ENCODE measurements at places on chromosomes 16 and 17.
A peak's percentile ranks its signal among the peaks of the same experiment; 100 is the strongest.

DNA sequence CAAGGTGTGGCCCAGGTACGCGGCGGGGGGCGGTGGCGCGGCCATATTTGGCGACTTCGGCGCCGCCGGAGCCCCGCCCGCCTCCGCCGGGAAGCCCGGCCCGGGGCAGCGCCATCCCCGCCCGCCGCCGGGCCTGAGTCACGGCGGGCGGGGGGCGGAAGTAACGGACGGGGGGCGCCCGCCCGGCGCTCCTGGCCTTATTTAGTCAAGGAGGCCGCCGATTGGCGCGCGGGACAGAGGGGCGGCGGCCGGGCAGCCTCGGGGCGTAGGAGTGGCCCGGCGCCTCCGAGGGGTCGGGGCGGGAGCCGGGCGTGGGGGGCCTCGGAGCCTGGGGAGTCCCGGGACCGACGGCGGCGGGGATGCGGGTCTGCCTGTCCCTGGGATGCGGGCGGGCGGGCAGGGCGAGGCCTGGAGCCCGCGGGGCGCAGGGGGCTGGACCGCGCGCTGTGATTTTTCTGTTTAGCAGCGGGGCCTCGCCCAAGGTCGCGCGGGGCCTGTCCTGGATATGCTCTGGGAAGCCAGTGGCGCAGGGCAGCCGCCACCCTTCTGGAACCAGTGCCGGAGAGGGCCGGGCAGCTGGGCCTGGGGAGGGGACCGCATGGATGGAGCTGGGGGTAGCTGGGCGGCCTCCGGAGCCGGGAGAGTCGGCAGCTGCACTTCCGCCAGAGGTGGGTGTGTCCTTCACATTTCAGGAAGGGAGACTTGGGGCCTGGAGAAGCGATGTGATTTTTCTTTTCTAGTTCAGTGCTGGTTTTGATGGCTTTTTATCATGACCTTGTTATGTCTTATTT, 2.3 kb upstream of the ACTG1 start:
- no peak for DNase-seq

GRCh38 chr16:85416228-85417109, 196.7 kb upstream of the GSE1 start:
- DNase-seq, result no peak

- DNase-seq, result no peak
Observed at GRCh38 chr16:19760356-19761060, 42.4 kb downstream of the IQCK start.

GRCh38 chr16:13939821-13940220, 19.9 kb downstream of the ERCC4 start:
- DNase-seq, result no peak

GRCh38 chr17:38341035-38341721, 2.6 kb downstream of the GPR179 start:
- DNase-seq, result no peak

GRCh38 chr16:28876019-28876659, 2.1 kb upstream of the ATP2A1 start:
- DNase-seq, result no peak

DNA sequence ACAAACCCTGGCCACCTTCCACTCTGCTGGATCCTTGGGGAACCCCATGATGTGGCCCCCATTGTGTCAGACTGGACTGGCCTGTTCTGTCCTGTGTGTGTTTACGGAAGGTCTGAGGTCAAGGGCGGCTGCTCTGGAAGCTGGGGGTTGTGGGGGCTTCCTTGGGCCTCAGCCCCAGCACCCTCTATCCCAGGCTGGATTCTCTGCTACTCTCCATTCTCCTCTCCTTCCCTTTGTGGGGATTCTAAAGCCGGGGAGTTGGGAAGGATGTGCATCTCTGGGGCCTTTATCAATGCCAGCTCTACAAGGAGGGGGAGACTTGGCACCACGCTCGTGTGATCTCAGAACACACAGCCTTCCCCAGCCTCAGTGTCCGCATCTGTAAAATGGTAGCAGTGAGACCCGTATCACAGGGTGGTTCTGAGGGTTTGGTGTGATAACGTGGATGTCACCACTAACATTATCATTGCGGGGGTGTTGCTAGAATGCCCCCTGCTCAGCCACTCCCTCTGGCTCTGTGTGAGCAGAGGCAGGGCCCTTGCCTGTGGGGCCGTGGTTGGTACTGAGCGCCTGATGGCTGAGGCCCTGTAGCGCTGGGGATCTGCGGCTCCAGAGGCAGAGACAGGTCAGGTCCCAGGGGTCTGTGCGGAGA, 18.1 kb downstream of the ADGRG1 start:
- DNase-seq, result no peak

GRCh38 chr17:17182598-17183136, 23.5 kb downstream of the PLD6 start:
- DNase-seq, result no peak

GRCh38 chr16:71467810-71468209, 5.8 kb upstream of the ZNF23 start:
- DNase-seq, result no peak

GRCh38 chr17:8928347-8928746, 37.2 kb downstream of the PIK3R5 start:
- DNase-seq, result no peak

- no peak for DNase-seq
Observed at GRCh38 chr16:11210260-11210659, 45.7 kb downstream of the SOCS1 start.

- no peak for DNase-seq
Observed at GRCh38 chr16:29738514-29738913, 7.3 kb downstream of the C16orf54 start.

- DNase-seq, result no peak
Observed at GRCh38 chr17:46212634-46213435, 19.6 kb upstream of the KANSL1 start.

GRCh38 chr16:54318941-54319340, 32.4 kb upstream of the IRX3 start:
- DNase-seq, result no peak

- no peak for DNase-seq
Observed at GRCh38 chr16:67804853-67805542, 1.4 kb downstream of the RANBP10 start.

GRCh38 chr17:81841866-81842265, 7.0 kb upstream of the PPP1R27 start:
- DNase-seq, result no peak

GRCh38 chr16:79845734-79846135, 245.2 kb upstream of the MAF start:
- DNase-seq, result no peak

- DNase-seq, result no peak
Observed at GRCh38 chr17:41522301-41523224, 3.9 kb upstream of the KRT15 start.

DNA sequence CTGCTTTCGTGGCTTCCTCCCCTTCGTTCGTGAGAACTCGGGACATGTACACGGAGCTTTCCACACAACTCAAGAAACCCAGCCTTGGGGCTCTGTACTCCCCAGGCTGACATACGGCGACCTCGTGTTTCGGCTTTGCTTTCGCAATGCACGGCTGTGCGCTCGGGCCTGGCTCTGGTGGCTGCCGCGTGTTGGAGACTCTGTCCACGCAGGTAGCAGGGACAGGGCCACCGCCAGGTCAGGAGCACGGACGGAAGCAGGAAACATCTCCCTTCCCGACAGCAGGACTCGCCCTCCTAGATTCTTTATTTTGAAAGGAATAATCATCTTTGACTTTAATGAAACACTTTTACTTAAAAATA, 17.3 kb downstream of the UTS2R start:
- no peak for DNase-seq

DNA sequence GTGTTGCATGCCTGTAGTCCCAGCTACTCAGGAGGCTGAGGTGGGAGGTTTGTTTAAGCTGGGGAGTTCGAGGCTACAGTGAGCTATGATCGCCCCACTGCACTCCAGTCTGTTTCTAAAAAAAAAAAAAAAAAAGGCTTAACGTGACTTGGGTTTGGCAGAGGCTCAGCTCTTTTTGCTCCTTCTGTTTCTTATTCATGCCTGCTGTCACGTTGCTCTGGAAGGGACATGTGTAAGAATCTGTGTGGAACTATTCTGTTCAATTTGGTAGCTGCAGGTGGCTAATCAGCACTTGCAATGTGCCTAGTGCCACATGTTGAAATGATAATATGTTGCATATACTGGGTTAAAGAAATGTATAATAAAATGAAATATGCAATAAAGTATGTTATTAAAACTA, 20.9 kb upstream of the SYT17 start:
- DNase-seq, result no peak

GRCh38 chr16:55760310-55761001, 72.4 kb downstream of the CES1 start:
- no peak for DNase-seq

- no peak for DNase-seq
Observed at GRCh38 chr16:30858829-30859423, 35.0 kb downstream of the BCL7C start.

DNA sequence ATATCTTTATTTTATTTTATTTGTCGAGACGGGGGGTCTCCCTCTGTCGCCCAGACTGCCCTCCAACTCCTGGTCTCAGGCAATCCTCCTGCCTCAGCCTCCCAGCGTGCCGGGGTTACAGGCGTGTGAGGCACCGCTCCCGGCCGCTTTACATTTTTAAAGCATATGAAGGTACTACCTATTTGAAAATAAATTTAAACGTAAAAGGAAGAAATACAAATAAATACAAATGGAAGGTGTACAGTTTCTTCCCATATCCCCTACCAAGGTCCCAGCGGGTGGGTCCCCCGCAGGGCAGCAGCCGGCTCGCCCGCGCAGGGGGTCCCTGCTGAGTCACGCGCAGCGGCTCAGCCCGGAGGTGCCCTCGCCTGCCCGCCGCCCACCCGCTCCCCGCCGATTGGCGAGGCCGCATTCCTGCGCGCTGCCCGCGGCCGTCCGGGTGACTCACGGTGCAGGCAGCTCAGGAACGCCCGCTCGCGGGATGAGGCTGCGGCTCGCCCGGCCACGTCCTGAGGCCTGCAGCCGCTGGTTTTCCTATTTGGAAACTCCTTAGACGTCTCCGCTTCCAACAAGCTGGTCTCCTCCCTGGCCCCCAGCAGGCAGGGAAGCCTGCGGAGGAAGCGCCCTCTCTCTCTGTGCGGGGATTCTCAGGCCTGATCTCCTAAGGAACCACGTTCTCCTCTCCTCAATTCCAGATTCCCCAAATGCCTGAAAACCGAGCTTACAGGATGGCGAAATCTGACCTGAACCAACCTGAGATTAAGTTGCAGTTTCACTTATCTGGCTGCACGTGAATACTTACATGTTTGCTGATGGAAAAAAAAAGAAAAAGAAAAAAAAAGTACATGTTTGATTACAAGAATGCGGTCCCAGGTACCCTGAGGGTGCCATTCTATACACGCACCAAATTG, 54.8 kb upstream of the MAP3K14 start:
- peak; percentile 95 for DNase-seq

GRCh38 chr17:73465953-73466230, 154.1 kb upstream of the CDC42EP4 start:
- no peak for DNase-seq

DNA sequence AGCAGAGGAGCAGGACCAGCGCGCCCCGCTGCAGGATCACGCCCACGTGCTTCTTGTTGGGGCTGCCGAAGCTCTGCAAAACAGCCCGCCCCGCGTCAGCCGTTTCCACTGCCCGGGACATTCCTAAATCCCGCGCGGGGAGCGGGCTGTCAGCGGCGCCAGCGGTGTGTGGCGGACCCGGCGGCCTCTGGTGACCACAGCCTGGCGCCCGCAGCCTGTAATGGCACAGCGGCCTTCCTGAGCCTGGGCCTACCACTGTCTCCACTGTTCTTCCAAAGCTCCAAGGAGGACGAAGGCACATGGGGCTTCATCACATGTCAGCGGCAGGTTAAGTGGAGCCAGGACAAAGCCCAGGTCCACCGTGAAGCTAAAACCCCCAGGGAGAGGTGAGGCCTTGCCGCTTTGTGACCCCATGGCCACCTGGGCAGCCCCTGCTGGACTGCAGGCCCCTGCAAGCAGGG, 2.5 kb downstream of the SLC47A2 start:
- no peak for DNase-seq

GRCh38 chr17:8614988-8615387, 15.5 kb downstream of the MYH10 start:
- no peak for DNase-seq

- no peak for DNase-seq
Observed at GRCh38 chr16:47604306-47604705, 143.2 kb downstream of the PHKB start.

DNA sequence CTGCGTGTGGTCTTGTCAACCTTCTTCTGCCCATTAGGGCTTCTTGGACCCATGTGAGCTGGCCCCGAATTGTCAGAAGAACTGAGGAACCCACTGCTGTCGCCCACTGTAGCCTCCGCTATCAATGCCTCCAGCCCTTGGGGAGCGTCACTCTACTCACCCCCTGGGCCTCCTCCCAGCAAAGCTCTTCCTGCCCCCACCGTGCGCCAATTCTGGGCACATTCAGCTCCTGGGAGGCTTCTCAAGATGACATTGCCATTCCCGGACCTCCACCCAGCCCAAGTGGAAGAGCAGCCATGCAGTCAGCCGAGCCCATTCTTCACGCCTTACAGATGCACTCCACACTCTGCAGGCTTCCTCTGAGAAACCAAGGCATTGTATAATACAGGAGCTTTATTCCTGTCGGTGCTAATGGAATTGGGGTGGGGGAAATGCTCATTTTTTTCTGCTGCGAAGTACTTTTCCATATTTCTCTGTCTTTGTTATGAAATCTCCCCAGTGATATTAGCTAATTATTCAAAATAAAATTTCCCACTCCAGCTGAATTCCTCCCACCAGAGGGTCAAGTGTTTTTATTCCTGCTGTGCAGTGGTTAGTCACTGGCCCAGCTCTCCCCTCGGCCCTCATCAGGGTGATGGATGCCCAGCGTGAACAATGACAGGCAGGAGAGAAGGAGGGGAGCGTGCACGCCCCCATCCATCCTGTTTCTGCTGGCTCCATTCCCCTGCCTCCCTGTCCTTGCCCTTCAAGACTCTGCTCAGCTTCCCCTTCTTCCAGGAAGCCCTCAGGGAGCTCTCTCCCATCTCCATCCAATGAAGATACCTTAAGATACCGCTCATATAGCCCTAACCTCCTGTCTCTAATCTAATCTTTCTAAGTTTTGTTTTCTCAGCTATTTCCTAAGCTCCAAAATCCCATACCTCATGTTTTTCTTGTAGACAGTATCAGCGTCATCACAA, 87.7 kb downstream of the C16orf95 start:
- DNase-seq, result no peak

- no peak for DNase-seq
Observed at GRCh38 chr16:783404-784161, 4.6 kb downstream of the RPUSD1 start.

GRCh38 chr16:12341966-12342365, 365.4 kb downstream of the SNX29 start:
- DNase-seq, result no peak

- no peak for DNase-seq
Observed at GRCh38 chr16:70759666-70760065, 41.3 kb downstream of the VAC14 start.
